ENCODE measurements at places on chromosomes 7 and 10.

GRCh38 chr7:112938863-112939573 lies 147.6 kb downstream of the GPR85 start:
- H3K4me1 ChIP-seq, result peaks cover 43% of the 10 kb centered on the region
- peak overlapping the region; percentile 85 for H3K4me3 ChIP-seq
- H3K27me3 ChIP-seq, result no peaks in the 10 kb centered on the region
- DNase-seq, result no peak

GRCh38 chr10:123166618-123167017 lies 12.4 kb downstream of the BUB3 start:
- H3K27me3 ChIP-seq, result no peaks in the 10 kb centered on the region
- H3K27ac ChIP-seq, result no peak overlapping the region
- H3K4me3 ChIP-seq, result no peak overlapping the region
- H3K4me1 ChIP-seq, result peaks cover 24% of the 10 kb centered on the region

DNA sequence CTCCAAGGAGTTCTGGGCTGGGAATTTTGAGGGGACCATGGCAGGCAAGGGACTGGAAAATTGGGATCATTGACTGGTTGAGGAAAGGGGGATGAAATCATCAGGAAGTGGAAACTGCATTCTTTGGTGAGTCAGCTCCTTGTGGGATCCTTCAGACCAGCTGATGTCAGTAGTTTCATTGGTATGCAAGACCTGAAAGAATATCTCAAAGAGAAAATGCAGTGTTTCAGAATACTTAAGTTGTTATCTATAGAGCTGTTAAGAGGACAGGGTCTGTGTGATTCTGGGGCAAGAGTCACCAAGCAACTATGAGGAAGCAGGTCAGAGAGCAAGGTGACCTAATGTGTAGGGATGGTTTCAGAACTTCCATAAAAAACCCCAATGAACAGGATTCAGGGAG lies 595.9 kb upstream of the AUTS2 start:
- no peak overlapping the region for H3K27ac ChIP-seq
- no peak for DNase-seq
- H3K36me3 ChIP-seq, result peaks cover 2% of the 10 kb centered on the region

DNA sequence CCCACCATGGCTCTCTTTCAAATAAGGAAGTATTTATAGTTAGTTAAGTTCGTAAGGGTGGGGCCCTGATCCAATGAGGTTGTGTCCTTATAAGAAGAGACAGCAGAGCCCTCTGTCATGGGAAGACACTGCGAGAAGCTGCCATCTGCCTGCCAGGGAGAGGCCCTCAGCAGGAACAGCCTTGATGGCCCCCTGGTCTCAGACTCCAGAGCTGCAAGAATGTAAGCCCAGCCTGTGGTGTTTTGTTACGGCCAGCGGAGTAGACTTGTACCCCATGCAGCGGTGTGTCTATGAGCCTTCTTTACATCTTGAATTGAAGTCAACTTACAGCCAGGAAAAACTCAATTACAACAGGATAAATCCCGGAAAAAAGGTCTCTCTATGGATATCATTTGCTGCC lies 14.3 kb upstream of the LARP4B start:
- H3K4me1 ChIP-seq, result no peaks in the 10 kb centered on the region

GRCh38 chr7:117785431-117785830 lies 87.8 kb downstream of the CTTNBP2 start:
- no peaks in the 10 kb centered on the region for H3K36me3 ChIP-seq
- no peak overlapping the region for H3K4me3 ChIP-seq
- DNase-seq, result no peak
- H3K27me3 ChIP-seq, result no peaks in the 10 kb centered on the region

DNA sequence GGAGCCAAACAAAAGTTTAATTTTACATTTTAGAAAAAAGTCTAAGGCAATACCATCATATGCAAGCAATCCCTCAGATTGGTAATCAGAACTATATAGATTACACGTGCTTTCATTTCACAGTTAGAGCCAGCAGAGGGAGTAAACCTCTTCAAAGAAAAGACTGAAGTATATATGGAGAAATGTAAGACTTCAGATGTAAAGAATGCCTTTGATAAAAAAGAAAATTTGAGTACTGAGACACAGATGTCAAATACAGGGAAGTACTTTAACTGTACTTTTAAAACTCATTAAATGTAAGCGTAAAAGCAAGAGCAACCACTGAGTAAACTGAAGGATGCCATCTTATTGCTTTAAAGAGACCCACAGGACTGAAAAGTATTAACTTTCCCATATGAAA lies 101.4 kb upstream of the FAM133B start:
- H3K4me3 ChIP-seq, result no peak overlapping the region
- no peak for DNase-seq
- peak overlapping the region; percentile 59 for H3K27ac ChIP-seq
- H3K27me3 ChIP-seq, result no peaks in the 10 kb centered on the region
- H3K4me1 ChIP-seq, result peaks cover 21% of the 10 kb centered on the region

GRCh38 chr7:155231941-155232340 lies 65.7 kb upstream of the INSIG1 start:
- no peak for DNase-seq
- no peak overlapping the region for H3K4me3 ChIP-seq
- no peaks in the 10 kb centered on the region for H3K36me3 ChIP-seq
- H3K4me1 ChIP-seq, result no peaks in the 10 kb centered on the region

- no peaks in the 10 kb centered on the region for H3K36me3 ChIP-seq
- no peaks in the 10 kb centered on the region for H3K27me3 ChIP-seq
- no peak overlapping the region for H3K27ac ChIP-seq
- no peak overlapping the region for H3K4me3 ChIP-seq
- no peaks in the 10 kb centered on the region for H3K4me1 ChIP-seq
These were observed 1.9 kb upstream of the NEBL start for GRCh38 chr10:20898866-20899535.
